Lower lobe of right lung (tissue), 2 donors: ENCODE measurements at places on chromosomes 6 and 20.
A peak's percentile ranks its signal among the peaks of the same experiment; 100 is the strongest.

DNA sequence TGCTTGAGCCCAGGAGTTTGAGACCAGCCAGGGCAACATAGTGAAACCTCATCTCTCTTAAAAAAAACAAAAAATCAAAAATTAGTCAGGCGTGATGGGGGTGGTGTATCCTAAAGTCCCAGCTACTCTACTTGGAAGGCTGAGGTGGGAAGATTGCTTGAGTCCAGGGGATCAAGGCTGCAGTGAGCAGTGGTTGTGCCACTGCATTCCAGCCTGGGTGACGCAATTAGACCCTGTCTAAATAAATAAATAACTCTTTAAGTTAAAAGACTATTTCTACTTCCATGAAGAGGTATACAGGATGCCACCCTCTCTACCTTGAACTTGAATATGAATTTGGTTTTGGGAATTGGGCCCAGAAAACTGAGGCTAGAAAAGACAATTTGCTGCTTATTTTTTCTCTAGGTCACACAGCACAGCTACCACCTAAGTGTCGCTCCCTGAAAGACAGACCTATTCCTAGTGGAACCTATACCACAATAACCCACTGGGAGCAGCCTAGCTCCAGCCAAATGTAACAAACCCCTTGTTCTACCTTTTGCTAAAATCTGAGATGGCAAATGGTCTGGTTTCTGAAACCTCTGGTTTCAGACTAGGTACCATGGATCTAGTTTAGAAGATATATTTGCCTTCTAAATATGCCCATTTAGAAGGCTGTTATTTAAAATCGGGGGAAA lies 35.2 kb downstream of the HMGCLL1 start:
- DNase-seq = no peak

DNA sequence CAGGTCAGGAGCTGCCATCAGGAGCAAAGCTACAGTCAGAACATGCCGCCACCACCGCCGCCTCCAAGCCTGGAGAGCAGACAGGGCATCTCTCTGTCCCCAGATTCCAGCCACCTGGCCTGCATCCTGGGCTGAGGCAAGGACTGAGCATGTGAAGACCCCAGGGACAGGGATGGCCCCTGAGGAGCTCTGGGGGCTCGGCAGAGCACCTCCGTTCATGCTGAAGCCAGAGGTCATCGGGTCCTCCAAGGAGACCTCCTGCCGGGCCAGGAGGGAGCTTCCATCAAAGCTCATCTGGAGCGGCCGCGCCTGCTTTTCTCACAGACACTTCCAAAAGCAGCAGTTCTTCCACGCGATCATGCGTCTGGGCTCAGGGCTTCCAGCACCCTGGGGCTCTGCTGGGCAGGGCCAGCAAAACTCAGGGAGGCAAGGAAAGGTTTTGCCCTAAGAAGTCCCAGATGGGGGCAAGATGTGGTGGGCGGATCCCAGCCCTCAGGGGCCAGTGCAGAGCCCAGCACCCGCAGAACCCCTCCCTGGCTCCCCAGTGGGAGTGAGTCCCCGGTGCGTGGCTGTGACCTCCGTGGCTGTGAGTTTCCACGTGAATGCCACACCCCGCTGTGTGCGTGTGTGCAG lies 138.4 kb downstream of the TAF4 start:
- peak; percentile 32 for DNase-seq

- DNase-seq = no peak
These were observed 742.8 kb downstream of the MAFB start for GRCh38 chr20:39946053-39946810.

GRCh38 chr6:19994909-19995308 lies 157.7 kb downstream of the ID4 start:
- no peak for DNase-seq

GRCh38 chr6:94394822-94395221 lies 975.5 kb upstream of the EPHA7 start:
- DNase-seq = no peak

- DNase-seq = no peak
These were observed 151.5 kb upstream of the FLRT3 start for GRCh38 chr20:14488756-14489479.

DNA sequence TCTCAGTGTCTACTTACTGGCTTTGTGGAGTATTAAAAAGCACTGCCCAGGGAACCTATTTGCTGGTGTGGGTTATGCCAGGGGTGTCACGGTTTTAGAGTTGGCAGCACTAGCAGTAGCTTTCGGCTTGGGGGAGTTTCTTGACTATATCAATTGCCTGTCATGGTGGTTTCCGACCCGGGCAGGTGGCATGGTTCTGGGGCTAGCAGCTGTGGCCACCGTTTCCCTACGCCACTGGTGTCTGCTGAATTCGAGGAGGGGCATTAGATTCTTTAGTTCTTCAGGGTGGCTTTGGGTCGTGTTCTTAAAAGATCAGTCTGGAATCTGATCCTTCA lies 55.6 kb upstream of the FOXC1 start:
- no peak for DNase-seq

- DNase-seq = no peak
These were observed 150.7 kb downstream of the DLL1 start for GRCh38 chr6:170140129-170140528.

DNA sequence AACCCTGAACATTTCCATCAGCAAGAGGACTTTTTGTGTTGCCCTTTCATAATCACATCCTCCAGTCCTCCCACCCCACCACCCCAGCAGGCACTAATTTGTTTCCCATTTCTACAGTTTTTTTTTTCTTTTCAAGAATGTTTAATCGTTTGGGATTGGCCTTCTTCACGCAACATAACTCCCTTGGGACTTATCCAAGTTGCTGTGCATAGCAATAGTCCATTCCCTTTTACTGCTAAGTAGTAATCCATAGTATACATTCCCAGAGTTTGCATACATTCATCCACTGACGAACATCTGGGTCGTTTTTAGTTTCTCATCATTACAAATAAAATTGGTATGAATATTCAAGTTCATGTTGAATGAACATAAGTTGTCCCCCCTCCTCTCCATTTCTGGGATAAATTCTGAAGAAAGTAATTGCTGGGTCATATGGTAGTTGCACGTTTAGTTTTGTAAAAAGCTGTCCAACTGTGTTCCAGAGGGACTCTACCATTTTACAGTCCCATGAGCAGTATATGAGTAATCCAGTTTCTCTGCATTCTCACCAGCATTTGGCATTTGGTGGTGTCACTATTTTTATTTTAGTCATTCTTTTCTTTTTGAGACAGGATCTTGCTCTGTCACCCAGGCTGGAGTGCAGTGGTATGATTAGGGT lies 90.8 kb downstream of the DOK5 start:
- DNase-seq = no peak

DNA sequence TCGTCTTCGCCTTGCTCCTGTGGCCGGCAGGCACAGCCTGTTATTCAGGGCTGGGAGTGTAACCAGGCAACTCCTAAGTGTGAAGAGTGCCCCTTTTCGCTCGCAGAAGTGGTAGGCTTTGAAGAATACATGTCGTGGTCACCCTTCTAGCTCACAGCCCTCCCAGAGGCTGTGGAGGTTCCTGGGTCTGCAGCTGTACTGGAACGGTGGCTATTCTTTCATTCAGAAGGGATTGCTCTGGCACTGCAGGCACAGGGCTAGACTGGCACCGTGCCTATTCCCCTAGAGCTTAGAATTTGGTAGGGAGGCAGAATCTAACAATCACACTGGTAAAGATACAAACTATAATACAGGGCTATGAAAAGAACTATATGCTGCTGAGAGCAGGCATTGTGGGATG lies 1.1 kb upstream of the SRSF12 start:
- no peak for DNase-seq

GRCh38 chr6:33192671-33193602 lies 670 bp upstream of the COL11A2 start:
- no peak for DNase-seq

DNA sequence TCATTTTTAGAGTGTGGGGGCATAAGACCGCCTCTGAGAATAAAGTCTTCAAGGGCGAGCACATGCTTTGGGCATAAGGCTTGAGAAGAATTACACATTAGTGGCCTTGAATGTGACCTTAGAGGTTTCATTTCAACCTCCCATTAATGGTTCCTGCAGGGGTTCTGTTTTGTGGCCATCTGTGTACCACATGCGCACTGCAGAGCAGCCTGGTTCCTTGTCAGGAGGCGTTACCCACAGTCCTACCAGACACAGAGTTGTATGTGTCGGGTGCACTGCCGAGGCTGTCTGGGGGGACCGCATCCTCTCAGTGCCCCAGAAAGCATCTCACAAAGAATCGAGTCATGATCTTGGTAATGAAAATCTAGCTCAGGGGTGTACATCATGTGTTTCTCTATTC lies 115.7 kb downstream of the B3GAT2 start:
- no peak for DNase-seq

- DNase-seq = no peak
These were observed 15.4 kb upstream of the GSTA4 start for GRCh38 chr6:53010504-53010903.

DNA sequence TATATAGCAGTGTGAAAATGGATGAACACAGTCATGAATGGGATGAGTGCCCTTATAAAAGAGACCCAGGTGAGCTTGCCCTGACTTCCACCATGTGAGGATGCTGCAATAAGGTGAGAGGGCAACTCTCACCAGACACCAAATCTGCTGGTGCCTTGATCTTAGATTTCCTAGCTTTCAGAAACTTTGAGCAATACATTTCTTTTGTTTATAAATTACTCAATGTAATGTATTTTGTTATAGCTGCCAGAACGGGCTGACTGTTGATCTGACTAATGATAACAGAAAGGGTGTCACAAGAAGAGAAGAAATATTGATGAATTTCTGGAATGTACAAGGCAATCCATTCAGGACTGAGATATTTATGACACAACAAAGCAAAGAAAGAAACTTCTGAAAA lies 180.5 kb downstream of the MCHR2 start:
- DNase-seq = no peak

DNA sequence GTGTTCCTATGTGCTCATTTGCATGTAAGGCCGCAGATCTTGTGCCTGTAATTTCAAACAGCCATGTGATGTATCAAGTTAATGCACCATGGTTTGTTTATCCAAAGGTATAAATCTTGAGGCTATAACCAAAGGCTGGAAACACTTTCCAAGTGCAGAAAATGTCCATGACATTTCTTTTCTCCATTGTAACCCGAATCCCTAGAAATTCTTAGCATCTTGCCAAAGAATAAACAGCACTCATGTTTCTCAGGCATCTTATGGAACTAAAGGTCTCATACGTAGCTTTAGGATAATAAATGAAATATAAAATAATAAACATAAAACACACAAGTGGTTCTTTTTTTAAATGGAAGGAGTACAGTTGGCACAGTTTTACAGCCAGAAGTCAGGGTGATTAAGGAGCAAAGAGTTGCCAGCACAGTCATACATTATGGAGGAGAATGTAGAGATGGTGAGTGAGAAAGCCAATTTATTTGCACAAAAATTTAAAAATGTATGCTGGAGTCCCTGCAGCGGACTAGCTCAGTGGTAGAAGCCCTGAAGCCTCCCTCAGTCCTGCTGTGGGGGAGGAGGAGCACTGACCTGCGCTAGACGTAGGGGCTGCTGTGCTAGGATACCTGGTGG lies 18.0 kb downstream of the CDH26 start:
- no peak for DNase-seq

DNA sequence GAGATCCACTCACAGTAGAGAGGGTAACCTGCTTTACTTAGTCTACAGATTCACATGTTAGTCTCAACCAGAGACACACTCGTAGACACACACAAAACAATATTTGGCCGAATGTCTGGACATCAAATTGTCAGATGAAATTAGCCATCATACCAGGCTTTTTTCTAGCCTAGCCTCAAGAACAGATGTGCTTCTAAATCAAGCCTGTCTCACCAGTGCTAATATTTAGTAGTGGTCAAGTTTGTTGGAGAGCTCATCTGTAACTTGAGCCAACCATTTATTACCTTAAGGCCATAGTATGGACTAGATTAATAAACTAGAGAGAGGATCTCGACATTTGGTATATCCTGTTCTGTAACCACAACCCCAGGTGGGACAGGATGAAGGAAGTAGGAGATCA lies 1118.8 kb upstream of the MAP3K7 start:
- DNase-seq = no peak

DNA sequence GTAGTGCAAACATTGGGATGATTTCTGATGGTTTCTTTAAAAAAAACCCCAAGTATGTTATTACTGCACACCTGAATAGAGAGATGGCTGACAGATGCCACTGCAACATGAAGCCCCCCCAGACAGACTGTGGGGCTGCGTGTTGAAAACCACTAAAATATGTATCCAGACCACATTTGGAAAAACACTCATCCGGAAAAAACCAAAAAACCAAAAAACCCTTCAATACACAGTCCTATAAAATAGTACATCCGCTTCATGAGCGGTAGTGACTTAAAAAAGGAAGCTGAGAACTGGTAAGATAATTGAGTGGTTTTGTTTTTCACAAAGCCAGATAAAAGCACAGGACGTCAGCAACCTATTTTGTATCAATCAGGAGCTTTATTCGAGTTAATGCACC lies 47.1 kb upstream of the EDN3 start:
- DNase-seq = no peak
